CD4-positive, alpha-beta T cell treated with Interleukin-6 for 4 hours (primary cell): ENCODE measurements at places on chromosomes 6 and 20.

- no peak for DNase-seq
Observed at GRCh38 chr6:148407372-148407771, 64.7 kb downstream of the SASH1 start.

DNA sequence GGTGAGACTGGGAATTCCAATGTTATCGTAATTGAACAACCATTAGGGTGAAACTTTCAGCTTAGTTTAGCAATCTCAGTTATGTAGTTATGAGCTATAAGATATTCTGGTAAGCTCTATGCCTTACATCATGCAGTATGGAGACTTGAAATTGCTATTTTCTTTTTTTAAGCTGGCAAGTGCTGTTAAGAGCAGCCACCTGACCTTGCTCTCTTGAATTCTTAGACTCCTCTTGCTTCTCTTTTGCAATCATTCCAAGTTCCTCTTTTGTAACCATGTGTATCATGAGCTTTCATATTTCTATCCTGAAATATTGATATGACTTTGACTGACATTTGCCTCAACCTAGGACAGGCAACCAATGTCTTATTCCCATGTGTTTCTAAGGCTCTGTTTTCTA lies 446.3 kb upstream of the SLC35B3 start:
- no peak for DNase-seq

GRCh38 chr6:90082847-90083246 lies 188.6 kb downstream of the GJA10 start:
- no peak for DNase-seq

DNA sequence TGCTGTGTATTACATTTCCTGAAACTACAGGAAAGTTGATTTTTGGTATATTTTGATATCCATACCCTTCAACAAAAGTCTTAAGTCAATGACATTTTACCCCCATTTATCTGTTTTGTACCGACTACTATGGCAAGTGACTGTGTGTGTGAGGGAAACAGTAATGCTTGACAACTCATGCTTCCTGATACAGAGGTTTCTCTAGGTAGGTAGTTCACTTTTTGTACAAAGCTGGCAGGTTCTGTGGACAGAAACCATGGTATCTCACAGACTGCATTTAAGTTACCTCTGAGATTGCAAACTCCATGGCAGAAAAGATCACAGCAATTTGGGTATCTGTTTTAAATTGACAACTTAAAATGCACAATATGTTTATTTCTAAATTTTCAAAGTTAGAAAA lies 28.8 kb downstream of the FARS2 start:
- no peak for DNase-seq

DNA sequence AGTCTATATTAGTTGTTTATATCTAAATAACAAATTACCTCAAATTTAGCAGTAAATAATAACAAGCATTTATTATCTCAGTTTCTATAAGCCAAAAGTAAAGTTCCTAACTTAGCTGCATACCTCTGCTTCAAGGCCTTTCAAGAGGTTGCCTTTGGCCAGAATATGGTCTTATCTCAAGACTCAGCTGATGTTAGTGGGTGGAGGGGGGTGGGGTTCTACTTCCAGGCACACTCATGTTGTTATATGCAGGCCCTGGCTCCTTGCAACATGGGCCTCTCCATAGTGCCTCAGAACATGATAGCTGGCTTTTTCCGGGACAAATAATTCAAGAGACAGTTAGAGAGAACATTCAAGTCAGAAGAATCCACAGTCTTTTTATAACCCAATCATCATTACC lies 266.0 kb downstream of the ADGRB3 start:
- DNase-seq, result no peak

DNA sequence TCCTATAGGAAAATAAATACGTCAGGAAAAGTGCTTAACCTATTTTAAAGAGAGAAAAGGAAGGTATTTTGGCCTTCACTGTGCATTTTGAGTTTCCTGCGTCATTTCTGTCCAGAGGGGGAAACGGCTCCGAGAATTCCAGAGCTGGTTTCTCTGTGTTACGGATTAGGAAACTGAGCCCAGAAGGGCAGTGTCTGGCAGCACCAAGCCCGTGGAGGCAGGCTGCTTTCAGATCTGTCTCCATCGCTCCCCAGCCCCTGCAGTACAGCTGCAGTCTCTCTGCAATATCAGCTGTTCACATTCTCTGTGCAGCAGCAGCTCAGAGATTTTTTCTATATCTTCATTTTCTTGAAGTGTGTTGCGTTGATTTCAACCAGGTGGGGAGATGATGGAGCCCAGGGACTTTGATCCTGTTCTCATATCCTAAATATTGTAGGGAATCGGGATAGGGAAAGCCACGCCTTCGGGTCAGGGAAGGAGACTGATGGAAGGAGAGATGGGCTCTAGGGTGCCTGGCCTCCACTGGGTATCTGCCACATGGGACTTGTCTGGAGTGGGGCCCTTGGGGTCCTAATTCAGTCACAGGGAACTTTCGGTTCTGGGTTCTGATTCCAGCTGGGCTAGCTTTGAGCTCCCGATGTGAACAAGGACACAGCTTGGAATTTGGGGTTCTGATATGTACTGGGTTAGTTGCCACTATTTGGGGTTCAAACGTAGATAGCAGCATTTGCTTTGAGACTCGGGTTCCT lies 2.8 kb downstream of the ANKRD60 start:
- DNase-seq, result no peak

GRCh38 chr20:46324960-46325703 lies 16.8 kb upstream of the CDH22 start:
- peak; percentile 21 for DNase-seq

- DNase-seq, result peak; percentile 5
Observed at GRCh38 chr6:22147921-22148776, 148.7 kb downstream of the PRL start.

DNA sequence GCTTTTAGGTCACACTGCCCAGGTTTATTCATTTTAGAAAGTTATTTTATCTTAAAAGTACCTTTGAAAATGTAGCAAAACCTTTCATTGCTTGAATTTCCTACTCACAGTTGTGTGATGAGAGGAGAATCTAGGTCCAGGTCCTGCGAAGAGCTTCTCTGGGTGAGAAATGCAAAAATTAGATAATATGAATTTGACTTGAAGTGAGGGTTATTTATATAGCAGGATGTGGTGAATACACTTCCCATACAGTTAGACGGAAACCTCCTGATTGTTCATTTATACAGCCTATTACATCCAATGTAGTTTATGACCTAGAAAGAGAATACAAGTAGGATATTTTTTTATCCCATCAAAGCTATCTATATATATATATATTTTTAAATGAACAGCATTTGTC lies 30.5 kb downstream of the CDKAL1 start:
- no peak for DNase-seq

DNA sequence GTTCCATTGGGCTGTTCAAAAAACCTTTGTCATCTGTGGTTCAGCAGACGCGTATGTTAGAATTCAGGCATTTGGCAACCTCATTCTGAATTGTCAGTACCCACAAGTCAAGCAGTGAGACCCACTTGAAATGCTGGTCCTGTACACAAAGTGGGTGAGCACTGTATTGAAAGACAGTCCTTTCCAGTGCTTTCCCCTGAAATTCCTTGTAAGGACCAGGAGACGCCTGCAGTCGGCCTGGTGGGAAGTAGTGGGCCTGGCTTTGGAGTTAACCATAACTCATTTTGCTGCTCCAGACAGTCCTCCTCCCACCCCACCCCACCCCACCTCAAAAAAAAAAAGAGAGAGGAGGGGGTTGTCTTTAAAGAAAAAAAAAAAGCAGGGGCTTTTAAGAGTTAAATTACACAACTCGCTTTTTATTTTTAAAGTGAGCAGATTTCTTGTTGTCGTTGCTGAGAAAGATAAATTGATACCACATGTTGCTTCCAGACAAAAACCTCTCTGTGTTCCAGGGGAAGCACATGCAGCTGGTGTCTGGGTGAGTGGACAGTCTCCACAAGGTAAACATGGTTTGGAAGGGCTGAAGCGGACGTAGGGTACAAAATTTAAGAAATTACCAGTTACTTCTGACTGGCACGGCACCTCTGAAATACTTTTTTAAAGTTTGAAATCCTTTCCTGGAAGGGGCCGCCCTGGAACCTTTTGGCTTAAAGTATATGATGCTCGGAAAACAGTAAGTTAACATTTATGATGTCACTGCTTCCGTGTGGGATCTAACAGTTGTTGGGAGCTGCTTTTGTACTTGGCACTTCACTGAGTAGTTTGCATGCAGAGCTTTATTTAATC lies 95.3 kb downstream of the FOXO3 start:
- no peak for DNase-seq

DNA sequence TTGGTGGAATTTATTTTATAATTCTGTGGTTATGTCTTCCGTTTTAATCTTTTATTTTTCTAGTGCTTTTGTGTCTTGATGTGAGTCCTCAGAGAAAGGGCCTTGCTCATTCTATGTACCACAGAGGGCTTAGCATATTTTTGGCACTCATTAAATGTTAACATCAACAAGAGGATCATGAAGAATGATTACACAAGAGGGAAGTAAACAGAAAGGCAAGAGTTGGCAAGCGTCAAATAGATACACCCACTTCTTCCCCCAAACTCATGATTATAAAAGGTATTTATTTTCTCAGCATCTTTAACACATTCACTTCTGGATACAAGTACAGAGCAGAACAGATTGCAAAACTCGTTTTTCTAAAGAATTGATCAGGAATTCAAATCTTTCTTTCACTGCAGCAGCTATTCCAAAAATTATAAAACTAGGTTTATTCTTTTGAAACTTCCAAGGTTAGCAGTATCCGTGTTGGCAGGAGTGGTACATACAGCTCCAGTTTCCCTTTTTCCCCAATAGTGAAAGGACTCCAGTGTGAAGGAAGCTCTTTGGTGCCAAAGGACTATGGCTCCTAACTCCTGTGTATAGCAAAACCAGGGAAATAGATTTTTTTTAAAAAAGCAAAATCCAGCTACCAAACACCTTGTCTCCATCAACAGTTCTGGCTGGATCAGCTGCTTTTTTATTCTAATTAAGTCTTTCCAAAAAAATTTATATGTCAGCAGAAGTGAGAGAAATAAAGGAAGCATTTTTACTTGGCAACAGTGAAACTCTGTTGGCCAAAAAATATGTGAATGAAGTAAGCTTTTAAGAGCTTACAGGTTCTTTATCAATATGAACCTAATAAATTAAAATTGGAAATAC lies 221.9 kb downstream of the ADGRG6 start:
- DNase-seq, result no peak
